Uterus (tissue), 4 donors: ENCODE measurements at places on chromosomes 1 and 21. TPM values are rescaled to one million over a fixed set of nuclear protein-coding genes. Genes with fewer than 3 reads are reported as not detected.

PTAFR gene
- total RNA-seq, result 1.0 TPM

LRRC3 gene
- 2.3 TPM for total RNA-seq

DAB1 gene
- total RNA-seq, result under 0.01 TPM

STX12 gene
- total RNA-seq, result 62.8 TPM

DIRAS3 gene
- not detected for total RNA-seq

SPAG17 gene
- 7.7 TPM for total RNA-seq

PGLYRP3 gene
- total RNA-seq, result not detected

FLG gene
- total RNA-seq, result not detected

DNA sequence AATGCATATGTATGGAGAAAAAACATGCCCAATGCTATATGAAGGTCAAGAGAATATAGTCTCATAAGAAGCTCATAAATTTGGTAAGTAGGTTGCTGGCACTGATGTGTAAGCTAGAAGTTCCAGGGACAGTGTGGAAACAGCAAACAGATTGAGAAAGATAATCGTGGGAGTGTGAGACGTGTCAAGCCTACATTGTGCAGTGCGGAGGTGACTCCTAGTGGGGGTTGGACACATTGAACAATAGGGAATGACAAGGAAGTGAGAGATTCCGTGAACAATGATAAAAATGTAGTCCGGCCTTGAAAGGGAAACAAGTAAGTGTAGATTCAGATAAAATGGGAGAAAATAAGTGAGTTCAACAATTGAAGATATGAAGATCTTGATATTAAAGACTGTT is 788.4 kb upstream of the PRMT6 start:
- DNase-seq, result no peak

DNA sequence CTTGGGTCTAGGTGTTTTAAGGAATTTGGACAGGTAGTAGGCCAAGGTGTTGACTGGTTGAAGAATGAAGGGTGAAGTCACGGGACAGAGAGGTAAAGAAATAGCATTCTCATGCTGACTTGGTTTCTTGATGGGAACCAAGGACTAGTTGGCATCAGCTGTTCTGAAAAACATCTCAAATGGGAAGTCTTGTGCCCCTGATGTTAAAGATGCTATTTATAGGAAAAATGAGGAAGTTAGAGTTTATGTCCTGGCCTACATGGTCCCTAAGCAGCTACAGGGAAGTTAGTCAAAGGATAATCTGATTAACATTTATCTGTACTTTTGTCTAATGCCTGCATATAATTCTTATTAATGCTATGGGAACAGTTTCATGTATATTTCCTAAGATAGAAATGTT is 262.4 kb downstream of the HHIPL2 start:
- DNase-seq, result no peak

GRCh38 chr1:9406111-9406510 is 113.4 kb downstream of the SPSB1 start:
- DNase-seq, result no peak

GRCh38 chr1:34736692-34737091 is 18.2 kb upstream of the GJB5 start:
- DNase-seq, result no peak

DNA sequence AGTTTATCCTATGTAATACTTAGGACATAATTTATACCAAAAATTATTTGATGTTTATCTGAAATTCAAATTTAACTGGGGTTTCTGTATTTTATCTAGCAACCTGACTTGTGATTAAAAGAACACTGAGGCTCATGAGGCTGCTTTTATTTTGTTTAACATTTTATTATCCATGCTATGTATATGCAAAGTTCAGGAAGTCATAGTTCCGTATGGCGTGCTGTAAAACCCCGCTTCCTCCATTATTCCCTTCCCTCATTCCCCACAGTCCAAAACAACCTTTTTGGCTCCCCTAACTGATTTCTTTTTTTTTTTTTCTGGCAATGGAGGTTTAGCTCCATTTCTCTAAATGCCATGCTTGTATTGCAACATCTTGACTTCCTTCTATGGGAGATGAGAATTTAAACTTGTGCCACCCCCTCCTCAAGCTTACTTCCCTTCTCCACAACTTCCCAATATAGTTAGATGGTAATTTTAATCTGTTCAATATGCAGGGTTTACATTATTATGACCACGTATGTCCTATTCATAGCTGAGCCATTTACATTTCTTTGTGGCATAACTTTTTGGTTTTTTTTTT is 138.0 kb upstream of the DNAH14 start:
- DNase-seq, result no peak

- no peak for DNase-seq
Measured at GRCh38 chr1:58768191-58768731, 15.6 kb downstream of the JUN start.

- DNase-seq, result no peak
Measured at GRCh38 chr1:22913421-22914141, 59.1 kb downstream of the LACTBL1 start.

- no peak for DNase-seq
Measured at GRCh38 chr1:153292185-153292584, 20.6 kb downstream of the PGLYRP3 start.

GRCh38 chr1:208051651-208052050 is 140.7 kb upstream of the CD34 start:
- no peak for DNase-seq

GRCh38 chr1:150106341-150106740 is 38.8 kb downstream of the VPS45 start:
- DNase-seq, result no peak

DNA sequence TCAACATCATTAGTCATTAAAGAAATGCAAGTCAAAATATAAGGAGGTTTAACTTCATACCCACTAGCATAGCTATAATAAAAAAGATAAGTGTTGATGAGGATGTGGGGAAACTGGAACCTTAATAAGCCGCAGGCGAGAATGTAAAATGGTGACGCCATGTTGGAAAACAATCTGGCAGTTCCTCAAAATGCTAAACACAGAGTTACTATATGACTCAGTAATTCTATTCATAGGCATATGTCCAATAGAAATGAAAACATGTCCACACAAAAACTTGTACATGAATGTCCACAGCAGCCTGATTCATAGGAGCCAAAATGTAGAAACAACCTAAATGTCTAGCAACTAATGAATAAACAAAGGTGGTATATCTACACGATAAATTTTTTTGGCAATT is 23.2 kb downstream of the DDX59 start:
- no peak for DNase-seq

- DNase-seq, result peak; percentile 36
Measured at GRCh38 chr1:156860628-156861423, at the start of gene NTRK1. TSS of gene NTRK1 (plus strand) at chr1:156860865. CDS start at chr1:156860935, 70 bp downstream.

DNA sequence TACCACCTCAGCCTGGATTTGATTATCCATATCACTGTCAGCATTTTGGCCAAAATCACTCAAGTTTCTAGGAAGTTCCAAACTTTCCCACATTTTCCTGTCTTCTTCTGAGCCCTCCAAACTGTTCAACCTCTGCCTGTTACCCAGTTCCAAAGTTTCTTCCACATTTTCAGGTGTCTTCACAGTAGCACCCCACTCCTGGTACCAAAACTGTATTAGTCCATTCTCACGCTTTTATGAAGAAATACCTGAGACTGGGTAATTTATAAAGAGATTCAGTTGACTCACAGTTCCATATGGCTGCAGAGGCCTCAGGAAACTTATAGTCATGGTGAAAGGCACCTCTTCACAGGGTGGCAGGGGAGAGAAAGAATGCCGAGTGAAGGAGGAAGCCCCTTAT is 39.4 kb downstream of the STXBP3 start:
- no peak for DNase-seq
